Muscle of arm (tissue), 14 donors: ENCODE measurements at places on chromosomes 3 and 15. TPM values are rescaled to one million over a fixed set of nuclear protein-coding genes. Genes with fewer than 3 reads are reported as not detected.

SKOR1 gene
- polyA plus RNA-seq, result 0.41 TPM

DNA sequence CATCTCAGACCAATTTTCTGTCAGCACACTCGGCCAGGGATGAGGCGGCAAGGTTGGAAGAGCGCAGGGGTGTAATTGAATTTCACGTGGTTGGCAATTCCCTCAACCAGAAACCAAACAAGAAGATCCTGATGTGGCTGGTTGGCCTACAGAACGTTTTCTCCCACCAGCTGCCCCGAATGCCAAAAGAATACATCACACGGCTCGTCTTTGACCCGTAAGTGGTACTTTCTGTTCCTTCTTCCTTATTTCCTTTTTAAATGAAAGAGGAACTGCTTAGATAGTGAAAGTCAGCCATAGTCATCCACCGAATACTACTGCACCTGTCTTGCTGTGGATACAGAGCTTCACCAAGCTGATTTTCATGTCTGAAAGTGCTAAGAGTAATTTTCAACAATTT, 60.1 kb downstream of the SGO1 start:
- peak; percentile 33 for DNase-seq

GRCh38 chr15:59174835-59175831, 31.5 kb upstream of the LDHAL6B start:
- DNase-seq, result peak; percentile 45

TIMP4 gene
- polyA plus RNA-seq, result 3.3 TPM

GRCh38 chr15:75857886-75858285, 14.6 kb downstream of the UBE2Q2 start:
- no peak for DNase-seq

- DNase-seq, result no peak
These were observed 123.6 kb upstream of the GALNT15 start for GRCh38 chr3:16050641-16051467.

GRCh38 chr3:150793641-150794040, 30.7 kb upstream of the SIAH2 start:
- DNase-seq, result no peak

PLIN1 gene
- polyA plus RNA-seq, result 0.10 TPM

DNA sequence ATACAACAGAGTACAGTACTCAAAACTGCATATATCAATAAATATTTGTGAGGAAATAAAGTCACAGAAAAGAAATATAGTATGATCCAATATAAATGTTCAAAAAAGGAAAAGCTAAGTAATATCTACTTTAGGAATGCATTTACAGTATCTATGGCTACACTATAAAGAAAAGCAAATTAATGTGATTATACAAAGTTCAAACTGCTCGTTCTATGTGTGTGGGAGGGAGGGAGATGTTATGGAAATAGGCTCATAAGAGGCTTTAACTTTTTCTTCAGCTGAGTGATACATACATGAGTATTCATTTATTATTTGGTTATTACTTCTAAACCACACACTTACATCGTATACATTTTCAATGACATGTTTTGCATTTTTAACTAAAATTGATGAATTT, 377.7 kb upstream of the AGTR1 start:
- no peak for DNase-seq

- no peak for DNase-seq
These were observed 29.7 kb downstream of the WHAMM start for GRCh38 chr15:82839136-82839535.

- no peak for DNase-seq
These were observed 128.8 kb upstream of the OSTN start for GRCh38 chr3:191070201-191070600.

DNA sequence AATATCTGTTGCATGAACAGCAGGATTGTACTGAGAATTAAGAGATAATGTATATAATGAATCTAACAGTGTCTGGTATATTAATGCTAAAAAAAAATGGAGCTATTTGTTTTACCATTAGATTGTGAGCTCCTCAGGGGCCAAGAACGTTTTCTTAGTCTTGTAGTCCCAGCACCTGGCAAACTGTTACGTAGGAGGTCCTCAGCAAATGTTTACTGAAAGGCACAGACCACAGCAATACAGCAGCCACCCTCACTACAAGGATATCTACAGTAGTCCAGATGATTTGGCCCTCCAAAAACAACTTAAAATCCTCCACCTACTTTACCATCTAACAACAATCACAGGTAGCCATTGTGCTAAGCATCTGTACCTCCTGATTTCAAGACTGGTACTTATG, 59.7 kb downstream of the MSL2 start:
- DNase-seq, result no peak

DNA sequence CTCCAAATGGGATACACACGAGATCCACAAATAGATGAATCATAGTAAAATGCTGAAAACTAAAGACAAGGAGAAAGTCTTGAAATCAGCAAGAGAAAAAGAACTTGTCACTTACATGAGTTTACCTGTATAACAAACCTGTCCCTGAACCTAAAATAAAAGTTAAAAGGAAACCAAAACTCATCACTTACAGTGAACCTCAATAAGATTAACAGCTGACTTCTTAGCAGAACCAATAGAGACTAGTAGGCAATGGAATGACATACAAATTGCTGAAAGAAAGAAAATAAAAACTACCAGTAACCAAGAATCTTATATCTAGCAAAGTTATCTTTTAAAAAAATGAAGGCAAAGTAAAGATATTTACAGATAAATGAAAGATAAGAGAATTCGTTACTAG, 27.4 kb downstream of the SEC22A start:
- DNase-seq, result no peak

- no peak for DNase-seq
These were observed 495.2 kb upstream of the TBL1XR1 start for GRCh38 chr3:177692304-177692975.

GRCh38 chr3:46052531-46052930, 25.2 kb upstream of the XCR1 start:
- no peak for DNase-seq

CEMIP gene
- polyA plus RNA-seq, result 3.0 TPM

- no peak for DNase-seq
These were observed 979.0 kb downstream of the TUSC7 start for GRCh38 chr3:117688583-117688982.

SYNM gene
- polyA plus RNA-seq, result 19.7 TPM

FAM3D gene
- polyA plus RNA-seq, result not detected

RHOV gene
- not detected for polyA plus RNA-seq

GRCh38 chr15:70327328-70327855, 229.7 kb upstream of the TLE3 start:
- no peak for DNase-seq

PLA2G4D gene
- polyA plus RNA-seq, result 0.56 TPM

DNA sequence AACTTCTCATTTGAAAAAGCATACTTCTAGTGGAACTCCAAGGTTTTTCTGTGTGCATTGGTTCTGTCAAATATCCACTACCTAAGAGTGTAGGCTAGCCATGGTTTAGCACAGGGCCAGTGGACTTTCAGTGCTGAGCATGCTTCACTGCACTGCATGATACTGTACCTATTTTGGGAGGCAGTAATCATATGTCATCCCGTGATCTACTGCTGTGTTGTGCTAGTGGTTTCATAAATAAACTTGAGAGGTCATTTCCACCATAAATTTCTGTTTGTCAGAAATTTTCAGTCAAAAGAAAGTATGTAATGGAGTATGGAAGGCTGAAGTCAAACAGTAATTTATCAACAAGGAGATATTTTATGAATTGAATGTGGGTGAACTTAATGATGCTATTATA, 203.6 kb downstream of the ROBO1 start:
- DNase-seq, result no peak

GRCh38 chr3:12904951-12905315, 63.6 kb upstream of the RPL32 start:
- DNase-seq, result no peak

DNA sequence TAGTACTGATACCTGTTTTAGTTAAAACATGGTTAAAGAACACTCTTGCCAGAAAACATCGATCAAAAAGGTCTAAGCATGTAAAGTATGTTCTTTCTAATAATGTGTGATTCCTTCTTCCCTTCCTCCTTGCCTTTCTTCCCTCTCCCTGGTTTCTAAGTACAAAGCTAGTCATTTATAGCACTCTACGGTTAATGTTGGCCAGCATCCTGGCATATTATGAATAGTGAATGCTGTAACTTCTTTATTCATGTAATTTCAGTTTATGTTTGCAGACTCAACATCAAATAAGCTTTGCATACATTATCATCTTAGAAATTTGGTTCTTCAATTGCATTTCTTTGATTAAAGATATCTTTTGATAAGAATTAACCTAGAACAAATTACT, 27.1 kb downstream of the P2RY12 start:
- DNase-seq, result no peak

DNA sequence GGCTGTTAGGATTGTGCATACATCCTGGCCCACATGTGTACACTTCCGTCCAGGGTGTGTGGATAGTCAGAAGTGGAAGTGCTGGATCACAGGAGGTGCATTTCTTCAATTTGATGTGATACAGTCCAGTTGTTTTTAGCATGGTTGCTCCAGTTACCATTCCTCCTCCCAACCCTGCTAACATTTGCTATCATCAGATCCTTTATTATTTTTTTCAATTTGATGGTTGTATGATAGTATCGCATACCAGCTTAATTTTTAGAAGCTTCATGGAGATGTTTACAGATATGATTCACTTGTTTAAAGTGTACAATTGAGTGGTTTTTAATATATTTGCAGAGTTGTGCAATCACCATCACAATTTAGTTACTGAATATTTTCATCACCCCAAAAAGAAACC, 202.7 kb downstream of the ITPR1 start:
- DNase-seq, result no peak

DNA sequence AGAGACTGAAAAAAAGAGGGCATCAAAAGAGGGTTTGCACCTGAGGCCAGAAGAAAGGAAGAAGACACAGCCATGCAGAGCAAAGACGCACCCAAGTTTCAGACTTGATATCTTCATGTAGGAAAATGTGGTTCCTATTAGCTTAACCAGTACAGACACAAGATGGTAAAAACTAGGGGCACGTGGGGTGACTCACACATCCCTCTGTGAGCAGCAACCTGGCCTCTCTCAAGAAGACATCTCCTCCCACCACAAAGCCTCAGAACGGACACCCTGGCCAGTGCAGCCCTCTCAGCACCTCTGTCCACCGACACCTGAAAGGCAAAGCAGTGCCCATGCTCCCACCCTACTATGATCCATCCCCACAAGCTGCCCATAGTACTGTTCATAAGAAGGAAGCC, 33.3 kb downstream of the GLB1 start:
- DNase-seq, result no peak

- no peak for DNase-seq
These were observed 27.9 kb upstream of the PRTG start for GRCh38 chr15:55770806-55771205.

VWA5B2 gene
- polyA plus RNA-seq, result 3.1 TPM

C3orf85 gene
- not detected for polyA plus RNA-seq
